ENCODE measurements at places on chromosomes 2 and 18.

GRCh38 chr18:59921384-59921891 lies 21.6 kb downstream of the PMAIP1 start:
- DNase-seq = no peak

DNA sequence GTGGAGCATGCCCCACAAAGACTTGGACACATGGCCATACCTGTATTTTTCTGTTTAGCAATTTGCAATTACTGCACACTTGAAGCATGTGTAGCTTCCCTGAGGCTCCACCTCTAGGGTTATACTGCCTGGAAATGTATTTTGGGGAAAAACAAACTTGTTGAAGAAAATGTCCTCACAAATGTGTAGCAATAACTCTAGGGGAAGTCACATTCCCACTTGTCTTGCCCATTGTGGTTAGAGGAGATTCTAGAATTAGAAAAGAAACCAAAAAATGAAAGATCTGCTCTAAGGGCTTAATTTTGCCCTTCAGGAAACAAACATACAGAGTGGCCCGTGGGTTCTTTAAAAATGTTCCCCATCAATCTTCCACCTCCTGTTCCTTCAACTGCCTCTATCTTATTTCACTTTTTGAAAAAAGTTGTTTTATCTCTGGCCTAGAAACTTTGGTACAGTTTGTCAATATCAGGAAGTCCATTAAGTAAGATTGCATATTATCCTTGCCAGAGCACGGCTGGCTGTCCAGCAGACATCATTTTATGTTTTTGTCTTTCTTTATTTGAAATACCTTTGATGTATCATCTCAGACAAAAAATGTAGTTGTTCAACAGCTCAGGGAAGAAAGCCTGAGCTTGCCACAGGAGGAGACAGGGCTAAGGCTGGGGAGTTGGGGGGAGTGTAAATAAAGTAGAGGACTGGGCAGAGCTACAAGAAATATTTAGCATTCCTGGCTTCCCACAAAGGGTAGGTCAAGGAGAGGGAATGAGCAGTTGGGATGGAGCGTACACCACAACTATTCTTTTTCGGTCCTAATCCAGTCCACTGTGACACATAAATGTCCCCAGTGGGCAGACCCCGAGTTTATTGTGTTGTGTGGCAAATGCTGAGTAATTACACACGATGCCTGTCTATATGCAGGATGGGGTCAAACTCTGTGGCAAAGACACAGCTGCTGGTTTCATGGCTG lies 96.8 kb upstream of the CDC42EP3 start:
- no peak for DNase-seq

GRCh38 chr2:172207911-172208310 lies 105.2 kb upstream of the DLX2 start:
- no peak for DNase-seq

GRCh38 chr2:190311893-190312634 lies 7.6 kb downstream of the HIBCH start:
- no peak for DNase-seq

DNA sequence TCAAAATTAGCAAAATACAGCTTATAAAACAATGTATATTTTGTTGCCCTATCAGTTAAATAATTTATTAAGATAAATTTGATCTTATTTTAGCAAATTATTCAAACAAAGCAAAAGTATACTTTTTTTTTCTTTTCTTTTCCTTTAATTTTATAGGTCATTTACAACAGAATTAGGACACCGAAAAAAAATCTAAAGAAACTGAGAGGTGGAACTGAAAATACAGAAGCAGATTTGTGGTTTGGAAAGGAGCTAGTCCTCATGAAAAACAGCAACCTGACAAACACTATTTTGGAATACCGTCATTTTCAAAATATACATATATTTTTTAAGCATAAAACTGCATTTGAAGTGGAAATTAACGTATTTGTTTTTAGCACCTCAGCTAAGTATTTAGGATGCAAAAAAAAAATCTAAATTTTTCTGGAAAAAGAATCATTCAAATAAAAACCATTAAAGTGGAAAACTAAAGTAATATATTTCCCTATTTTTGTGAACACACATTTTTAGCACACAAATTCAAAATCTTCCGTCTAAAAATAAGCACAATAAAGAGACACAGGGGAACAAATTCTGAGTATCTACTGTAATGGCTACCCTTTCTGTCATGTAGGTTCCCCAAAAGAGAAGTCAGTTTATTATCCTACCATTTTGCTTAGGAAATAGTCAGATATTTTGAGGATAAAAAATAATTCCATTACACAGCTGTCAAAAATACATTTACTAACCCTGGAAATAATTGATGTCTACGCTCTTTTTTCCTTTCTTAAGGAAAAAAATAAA lies 2.7 kb downstream of the CCDC88A start:
- DNase-seq = no peak

GRCh38 chr2:121925466-121925865 lies 170.0 kb downstream of the TSN start:
- DNase-seq = no peak

DNA sequence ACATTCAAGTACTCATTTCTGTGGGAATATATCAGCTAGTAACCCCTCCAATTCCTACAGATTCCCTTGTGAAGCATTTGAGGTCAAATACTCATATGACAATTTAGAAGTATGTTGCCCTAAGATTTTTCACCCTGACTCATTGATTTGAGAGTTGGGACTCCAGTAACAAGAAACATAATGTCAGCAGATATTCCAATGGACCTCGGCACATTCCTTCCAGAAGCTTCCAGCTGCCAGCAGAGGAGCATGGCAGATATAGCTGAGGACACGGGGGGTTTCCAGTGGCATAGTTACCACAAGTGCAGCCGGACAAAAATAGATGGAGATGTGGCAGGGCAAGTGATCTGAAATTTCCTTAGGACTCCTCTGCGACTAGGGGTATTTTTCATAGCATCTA lies 101.9 kb upstream of the ARHGAP28 start:
- DNase-seq = no peak

DNA sequence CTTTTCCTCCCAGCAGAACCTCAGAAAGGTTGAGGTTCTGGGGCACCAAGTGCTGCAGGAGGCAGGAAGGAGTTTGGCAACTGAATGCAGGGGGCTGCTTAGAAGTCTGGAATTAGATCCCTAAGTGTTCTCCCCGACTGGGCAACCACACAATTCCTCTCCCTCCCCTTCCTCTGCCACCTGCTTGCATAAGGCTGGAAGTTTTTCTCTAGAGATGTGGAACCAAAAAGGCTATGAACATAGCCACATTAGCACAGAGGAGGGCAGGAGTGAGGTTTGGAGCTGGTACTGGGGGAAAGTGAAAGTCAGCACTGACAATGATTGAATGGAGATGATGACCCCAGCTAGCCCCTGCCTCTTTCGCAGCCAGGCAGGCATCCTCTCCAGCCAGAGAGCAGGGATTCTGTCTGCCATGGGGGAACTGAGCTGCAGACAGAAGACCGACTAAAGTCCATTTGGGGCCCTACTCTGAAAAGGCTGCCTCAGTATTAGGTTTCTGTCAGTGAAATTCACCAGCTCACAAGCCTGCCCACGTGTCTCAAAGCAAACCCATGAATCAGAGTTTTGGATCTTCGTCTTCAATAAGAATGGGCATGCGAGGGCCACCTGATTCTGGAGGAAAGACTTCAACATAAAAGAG lies 87.9 kb upstream of the ITGA6 start:
- no peak for DNase-seq

GRCh38 chr2:65231121-65231520 lies 3.5 kb downstream of the ACTR2 start:
- no peak for DNase-seq

DNA sequence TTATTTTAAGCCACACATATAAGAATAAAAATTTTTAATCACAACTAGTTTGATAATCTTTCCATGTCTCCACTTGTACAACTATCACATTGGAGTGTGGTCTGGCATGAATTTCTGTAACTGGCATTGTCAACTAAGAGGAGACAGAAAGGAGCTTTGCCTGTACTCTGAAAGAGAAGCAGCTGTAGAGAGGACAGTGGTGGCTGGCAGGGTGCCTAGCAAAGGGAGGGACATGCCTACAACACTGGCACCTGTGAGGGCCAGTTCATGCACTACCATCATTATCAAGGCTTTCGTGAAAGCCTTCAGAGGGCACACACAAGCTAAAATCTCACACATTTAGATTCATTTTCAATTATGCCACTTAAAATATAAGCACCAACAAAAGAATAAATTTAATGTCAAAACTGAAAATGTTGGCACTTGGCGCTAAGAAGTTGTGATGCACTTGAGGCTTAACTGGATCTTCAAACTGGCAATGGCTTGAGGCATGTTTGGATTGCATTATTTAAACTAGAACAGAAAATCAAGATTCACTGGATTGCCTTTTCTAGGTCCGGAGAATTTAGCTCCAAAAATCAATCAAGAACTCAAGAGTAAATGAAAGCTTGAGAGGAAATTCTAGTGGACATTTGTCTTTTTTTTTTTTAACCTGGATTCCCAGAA lies 238.6 kb downstream of the ZNF385B start:
- DNase-seq = no peak

- no peak for DNase-seq
Observed at GRCh38 chr18:51038110-51038509, 8.1 kb downstream of the SMAD4 start.

DNA sequence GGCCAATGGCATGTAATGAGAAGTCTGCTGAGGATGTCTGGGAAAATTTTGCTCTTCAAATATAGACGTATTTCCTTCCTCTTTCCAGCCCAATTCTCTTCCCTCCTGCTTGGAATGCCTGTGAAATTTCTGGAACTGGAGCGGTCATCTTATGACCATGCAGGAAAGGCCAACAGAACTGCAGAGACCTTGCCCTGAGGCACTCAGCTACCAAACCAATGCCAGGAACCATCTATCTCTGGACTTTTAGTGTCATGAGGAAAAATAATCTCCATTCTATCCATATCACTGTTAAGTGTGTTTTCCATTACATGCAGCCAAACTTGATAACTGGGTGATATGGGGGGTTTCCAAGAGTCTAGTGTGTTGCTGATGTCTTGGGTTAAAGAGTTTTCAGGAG lies 363.7 kb downstream of the SLC4A3 start:
- DNase-seq = no peak

DNA sequence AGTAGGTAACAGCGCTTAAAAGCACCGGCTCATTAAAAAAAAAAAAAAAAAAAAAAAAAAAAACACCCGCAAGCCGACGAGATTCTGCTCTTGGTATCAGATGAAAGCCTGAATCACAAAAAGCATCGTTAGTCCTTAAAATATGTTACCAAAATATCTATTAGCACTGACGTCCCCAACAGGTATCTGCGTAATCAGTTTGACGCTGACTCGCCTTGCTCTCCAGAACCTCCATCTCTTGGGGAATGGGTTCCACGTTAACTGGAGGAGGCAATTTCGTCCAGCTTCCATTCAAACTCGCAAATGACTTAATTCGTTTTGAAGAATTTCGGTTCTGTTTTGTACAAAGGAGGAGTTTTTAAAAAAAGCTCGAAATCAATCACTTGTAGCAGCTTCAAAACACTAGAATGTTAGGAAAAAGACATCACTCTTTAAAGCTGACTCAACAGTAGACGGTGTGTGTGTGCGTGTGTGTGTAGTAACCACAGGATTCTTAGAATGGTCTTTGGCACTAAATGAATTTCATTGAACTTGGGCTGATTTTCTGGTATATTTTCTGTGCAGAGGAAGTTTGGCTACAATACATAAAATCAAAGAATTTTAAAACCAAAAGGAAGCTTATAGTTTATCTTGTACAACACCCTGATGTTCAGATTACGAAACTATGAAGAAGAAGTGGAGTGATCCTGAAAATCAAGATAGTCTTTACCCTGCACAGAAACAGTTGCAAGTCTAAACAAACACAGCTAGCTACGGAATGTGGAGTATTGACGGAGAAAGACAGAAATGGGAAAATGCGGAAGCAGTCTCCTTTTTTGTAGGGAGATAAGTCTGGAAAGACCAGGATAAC lies 1.1 kb upstream of the PGAP1 start:
- DNase-seq = no peak

GRCh38 chr2:203599509-203599908 lies 64.4 kb upstream of the RAPH1 start:
- DNase-seq = no peak

DNA sequence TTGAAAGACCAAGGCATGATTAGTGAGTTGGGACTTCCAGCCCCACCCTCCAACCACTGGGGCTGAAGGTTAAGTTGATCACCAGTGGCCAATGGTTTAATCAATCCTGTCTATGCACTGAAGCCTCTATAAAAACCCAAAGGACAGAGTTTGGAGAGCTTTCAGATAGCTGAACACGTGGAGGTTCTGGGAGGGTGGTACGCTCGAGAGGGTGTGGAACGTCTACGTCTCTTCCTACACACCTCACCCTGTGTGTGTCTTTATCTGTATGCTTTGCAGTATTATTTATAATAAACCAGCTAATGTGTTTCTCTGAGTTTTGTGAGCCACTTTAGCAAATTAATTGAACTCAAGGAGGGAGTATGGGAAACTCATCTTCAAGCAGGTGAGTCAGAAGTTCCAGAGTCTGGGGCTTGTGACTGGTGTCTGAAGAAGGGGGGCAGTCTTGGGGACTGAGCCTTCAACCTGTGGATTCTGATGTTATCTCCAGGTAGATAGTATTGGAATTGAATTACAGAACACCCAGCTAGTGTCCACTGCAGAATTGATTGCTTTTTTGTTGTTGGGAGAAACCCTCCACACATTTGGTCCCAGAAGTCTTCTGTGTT lies 20.3 kb downstream of the ACTR3 start:
- no peak for DNase-seq

GRCh38 chr2:11945139-11946126 lies 199.0 kb downstream of the LPIN1 start:
- no peak for DNase-seq

- DNase-seq = no peak
Observed at GRCh38 chr2:9168821-9169221, 37.8 kb upstream of the ASAP2 start.

DNA sequence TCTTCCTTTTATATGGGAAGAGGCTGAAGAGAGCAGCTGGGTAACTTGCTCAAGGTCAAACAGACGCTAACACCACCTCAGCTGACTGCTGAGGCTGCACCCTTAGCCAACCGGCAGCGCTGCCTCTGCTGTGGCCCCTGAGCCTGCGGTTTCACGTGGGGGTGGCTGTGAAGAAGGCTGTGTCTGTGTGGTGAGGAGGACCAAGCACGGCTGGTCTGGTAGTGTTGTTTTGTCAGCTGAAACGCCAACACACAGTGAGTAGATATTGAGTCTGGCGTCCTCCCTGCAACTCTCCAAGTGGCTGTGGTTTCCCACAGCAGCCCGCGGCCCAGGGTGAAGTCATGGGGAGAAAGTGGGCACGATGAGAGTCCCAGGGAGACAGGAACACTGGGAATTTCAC lies 69.6 kb downstream of the THNSL2 start:
- DNase-seq = no peak

GRCh38 chr2:172993139-172993538 lies 82.5 kb upstream of the MAP3K20 start:
- no peak for DNase-seq
